Stimulated activated CD8-positive, alpha-beta memory T cell treated with anti-CD3 and anti-CD28 coated beads, Interleukin-12 subunit alpha, Interleukin-12 subunit beta, amount 100 ng/mL, for 4 hours (primary cell): ENCODE measurements at places on chromosomes 2 and 18.

DNA sequence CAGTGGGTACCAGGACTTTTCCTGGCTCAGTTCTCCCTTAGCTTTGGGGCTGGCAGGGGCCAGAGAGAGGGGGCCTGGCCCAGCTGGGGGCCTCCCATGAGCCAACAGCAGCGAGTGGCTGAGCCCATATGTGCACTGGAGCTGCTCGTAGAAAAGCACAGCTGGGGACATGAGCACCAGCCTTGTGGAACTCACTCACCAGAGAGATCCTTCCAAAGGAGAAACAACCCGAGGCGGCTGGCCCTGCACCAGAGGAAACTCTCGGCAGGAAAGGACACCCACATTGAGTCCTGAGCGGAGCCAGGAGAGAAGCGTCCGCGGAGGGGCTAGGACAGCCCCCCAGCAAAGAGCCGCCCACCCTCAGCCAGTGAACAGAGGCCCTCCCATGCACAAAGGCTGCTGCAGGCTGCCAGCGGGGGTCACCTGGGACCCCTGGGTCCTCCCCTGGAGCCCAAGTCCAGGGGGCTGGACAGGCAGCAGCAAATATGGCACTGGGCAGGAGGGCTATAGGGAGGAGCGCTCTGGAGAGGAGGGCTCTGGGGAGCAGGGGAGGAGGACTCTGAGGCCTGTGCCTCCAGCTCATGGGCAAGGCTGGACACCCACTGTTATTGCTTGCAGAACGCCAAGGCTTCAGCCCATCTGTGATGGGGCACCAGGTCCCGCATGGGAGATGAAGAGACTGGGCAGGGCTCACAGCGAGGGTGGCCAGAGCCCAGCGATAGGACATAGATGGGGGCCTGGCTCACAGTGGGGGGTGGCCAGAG, 42.1 kb upstream of the SNED1 start:
- no peak for DNase-seq

- no peak for DNase-seq
These were observed 47.5 kb upstream of the PXDN start for GRCh38 chr2:1791685-1792435.

GRCh38 chr18:67001052-67001451, 397.2 kb upstream of the CDH19 start:
- DNase-seq, result no peak

- DNase-seq, result no peak
These were observed 282.7 kb downstream of the MBD2 start for GRCh38 chr18:53941601-53942338.

DNA sequence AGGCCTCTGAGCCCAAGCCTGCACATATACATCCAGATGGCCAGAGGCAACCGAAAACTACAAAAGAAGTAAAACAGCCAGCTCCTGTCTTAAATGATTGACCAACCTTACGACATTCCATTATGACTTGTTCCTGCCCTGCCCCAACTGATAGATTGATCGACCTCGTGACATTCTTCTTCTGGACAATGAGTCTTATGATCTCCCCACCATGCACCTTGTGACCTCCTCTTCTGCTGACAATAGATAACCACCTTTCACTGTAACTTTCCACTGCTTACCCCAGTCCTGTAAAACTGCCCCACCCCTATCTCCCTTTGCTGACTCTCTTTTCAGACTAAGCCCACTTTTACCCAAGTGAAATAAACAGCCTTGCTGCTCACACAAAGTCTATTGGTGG, 670.0 kb upstream of the PKDCC start:
- DNase-seq, result no peak

DNA sequence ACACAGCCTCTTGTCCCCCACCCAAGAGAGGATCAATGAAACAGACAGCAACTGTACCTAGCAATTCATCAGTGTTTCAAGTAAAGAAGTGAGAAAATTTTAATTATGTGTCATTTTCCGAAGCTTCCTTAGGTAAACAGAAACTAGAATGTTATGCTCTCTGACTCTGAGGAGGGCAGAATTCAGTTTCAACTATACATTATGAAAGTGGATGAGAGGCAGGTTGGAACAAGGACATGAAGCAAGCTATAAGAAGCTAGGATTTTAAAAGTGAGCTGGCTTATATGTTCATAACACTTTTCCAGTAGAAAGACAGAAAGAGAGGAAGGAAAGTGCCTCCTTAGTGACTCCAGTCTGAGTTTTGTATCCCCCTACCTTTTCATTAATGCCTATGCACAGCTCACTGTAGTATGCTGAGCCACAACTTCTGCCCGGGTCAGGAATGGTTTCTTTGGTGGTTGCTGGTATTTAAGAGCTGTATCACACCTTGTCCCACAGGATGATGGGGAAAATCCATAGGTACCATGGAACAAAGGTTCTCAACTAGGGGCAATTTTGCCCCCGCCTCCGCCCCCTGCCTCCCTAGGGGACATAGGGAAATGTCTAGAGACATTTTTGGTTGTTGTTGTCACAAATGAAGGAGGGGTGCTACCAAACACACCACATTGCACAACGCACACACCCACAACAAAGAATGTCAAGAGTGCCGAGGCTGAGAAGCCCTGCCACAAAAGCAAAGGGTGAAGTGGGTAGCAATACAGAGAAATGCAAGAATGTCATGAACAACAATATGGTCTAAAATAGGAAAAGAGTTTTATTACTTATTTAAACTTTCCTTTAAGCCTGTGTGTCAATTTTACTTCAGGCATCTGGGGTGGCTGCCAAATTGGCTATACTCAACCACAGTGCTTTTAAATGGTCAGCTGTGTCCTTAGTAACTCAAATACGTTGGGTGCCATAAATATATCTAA, 161.0 kb upstream of the ZFP36L2 start:
- no peak for DNase-seq

DNA sequence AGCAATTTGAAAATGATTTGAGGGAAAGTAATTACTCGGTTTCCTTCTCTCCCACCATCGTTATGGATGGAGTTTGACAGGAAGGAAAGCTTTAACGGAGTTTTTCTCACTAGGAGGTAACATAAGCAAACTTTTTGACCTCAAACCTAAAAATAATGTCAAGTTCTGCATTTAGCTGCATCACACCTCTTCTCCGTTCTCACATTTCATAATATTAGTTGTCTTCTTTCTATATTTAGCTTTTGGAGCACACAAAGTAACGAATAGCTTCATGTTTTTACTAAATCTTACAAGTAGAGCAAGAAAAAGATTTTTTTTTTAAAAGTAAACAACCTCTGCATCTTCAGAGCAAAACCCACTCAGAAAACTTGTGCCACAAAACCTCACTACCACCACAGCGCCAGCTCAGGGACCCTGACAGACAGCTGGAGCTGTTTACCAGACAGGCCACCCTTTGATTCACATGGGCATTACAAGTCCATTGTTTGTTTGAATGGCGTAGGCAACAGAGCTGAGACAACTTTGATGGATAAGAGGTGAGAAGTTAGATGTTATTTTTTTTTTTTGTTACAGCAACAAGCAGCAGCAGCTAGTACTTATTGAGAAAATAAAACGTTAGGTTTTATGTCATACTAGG, 21.9 kb upstream of the ICOS start:
- DNase-seq, result no peak

- DNase-seq, result no peak
These were observed 191.6 kb downstream of the SEPTIN10 start for GRCh38 chr2:109422071-109422757.

- DNase-seq, result no peak
These were observed 19.0 kb downstream of the AQP12B start for GRCh38 chr2:240663546-240664190.

GRCh38 chr2:8058652-8059051, 623.2 kb upstream of the ID2 start:
- DNase-seq, result no peak

- DNase-seq, result peak; percentile 21
These were observed 106.3 kb downstream of the GYPC start for GRCh38 chr2:126761981-126762878.

DNA sequence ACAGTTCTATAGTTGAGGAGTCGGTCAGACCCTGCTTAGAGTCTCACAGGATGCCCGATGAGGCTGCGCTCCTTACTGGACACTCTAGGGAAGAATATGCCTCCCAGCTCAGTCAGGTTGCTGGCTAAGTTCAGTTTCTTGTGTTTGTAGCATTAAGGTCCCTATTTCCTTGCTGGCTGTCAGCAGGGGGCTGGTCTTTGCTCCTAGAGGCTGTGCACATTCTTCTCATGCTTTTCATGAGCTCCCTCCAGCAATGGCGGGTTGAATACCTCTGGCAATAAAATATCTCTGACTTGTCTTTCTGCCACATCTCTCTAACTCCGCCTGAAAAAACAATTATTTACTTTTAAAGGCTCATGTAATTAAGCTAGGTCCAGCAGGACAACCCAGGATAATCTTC, 79.4 kb upstream of the DNAJC10 start:
- DNase-seq, result no peak

- DNase-seq, result no peak
These were observed 71.8 kb upstream of the STAM2 start for GRCh38 chr2:152247337-152247695.

DNA sequence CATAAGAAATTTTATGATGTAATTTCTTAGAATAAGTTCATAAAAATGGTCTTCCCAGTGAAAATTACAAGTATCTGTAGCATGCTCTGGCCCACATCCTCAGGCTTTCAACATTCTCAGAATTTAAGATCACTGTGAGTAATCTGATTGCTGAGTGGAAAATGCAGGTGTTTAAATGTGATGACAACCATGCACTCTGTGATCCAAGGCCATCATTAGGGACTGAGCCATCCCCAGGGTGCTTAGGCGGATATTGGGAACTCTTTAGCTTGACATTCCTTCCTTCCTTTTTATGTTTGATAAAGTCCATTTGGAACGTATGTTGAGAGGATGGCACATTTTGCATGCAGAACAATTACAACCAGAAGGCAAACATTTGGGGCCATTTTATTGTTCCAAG, 95.5 kb downstream of the ARL4C start:
- no peak for DNase-seq

- no peak for DNase-seq
These were observed 11.4 kb upstream of the B3GNT7 start for GRCh38 chr2:231384109-231384435.

GRCh38 chr2:213189001-213189899, 37.8 kb upstream of the IKZF2 start:
- no peak for DNase-seq

- no peak for DNase-seq
These were observed 1006.6 kb upstream of the POU3F3 start for GRCh38 chr2:103847276-103847675.
